ENCODE measurements at places on chromosomes 16 and 17.

DNA sequence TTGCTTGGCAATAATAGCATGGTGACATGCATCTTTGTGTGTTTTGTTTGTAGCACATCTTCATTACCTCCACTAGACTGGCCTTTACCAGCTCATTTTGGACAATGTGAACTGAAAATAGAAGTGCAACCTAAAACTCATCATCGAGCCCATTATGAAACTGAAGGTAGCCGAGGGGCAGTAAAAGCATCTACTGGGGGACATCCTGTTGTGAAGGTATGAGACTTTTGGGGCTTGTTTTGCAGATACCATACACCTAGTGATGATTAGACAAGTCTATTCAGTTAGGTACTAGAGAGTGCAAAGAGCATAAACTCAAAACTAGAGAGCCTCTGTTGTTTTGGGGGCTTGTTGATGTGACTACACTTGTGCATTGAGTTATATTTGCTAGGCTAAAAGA is 41.2 kb downstream of the NFATC3 start:
- no peak for DNase-seq

GRCh38 chr17:43846963-43847371 is at the start of gene CD300LG:
TSS of gene CD300LG (plus strand) at chr17:43847176. CDS start at chr17:43847217, 41 bp downstream.
- no peak for DNase-seq

DNA sequence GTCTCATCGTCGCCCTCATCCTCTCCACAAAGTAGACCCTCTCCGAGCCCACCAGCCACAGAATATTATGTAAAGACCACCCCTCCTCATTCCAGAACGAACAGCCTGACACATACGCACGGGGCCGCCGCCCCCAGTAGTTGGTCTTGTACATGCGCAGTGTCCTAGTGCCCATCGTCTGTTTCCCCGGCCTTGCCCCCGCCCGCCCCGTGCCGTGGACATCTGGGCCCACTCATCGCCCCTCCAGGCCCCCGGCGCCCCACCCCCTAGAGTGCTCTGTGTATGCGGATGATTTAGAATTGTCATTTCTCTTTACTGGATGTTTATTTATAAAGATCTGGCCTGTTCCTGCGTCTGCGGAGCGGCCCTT is 475 bp upstream of the AMDHD2 start:
- DNase-seq = no peak

GRCh38 chr16:27566417-27566816 is 16.5 kb downstream of the KATNIP start:
- DNase-seq = no peak

DNA sequence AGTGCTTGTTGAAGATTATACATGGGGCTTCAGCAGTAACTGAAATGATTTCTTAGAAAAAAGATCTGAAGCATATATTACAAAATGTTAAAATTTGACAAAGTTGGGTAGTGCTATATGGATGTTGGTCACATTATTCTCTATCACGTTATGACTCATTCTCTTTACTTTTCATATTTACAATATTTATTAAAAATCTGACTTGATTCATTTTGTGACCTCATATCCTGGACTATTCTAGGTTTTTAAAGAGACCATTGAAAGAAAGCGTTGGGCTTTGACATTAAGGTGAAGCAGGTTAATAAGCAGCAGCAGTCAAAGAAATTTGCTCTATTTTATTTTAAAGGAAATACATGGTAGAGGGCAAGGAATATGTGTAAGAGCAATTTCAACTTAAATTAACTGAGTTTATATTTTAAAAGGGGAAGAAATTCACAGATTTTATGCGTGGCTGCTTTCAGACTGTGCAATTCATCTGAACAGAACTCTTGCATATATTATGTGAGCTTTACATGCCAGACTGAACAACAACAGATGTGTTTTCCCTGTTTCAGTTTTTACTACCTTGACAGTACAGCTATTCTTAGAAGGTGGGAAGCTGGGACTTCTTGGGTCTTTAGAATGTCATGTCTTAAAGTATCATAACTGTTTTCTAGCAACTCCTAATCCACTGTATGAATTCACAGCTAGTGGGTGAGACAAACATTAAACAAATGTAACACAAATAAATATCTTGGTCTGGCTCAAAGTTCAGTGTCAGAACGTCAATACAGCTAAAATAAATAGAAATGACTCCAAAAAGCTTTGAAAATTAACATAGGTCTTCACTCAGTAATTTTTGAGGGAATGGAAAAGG is 10.4 kb upstream of the FAM20A start:
- DNase-seq = no peak

DNA sequence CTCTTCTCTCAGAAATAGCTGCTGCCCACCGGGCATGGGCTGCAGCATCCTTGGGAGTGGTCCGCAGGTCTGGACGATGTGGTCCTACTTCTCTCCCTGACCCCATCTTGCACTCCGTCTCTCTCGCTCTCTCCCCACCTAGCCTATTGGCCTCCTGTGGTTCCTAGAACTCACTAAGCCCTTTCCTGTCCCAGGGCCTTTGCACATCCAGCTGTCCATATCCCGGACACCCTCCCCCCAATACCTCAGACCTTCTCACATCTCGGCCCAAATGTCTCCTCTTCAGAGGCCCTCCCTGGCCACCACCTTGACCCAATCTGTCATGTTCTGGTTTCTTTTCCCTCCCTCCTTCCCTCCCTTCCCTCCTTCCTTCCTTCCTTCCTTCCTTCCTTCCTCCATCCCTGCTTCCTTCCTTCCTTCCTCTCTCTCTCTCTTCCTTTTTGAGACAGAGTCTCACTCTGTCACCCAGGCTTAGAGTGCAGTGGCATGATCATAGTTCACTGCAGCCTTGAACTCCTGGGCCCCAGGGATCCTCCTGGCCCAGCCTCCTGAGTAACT is 4.5 kb downstream of the SLC4A1 start:
- no peak for DNase-seq

DNA sequence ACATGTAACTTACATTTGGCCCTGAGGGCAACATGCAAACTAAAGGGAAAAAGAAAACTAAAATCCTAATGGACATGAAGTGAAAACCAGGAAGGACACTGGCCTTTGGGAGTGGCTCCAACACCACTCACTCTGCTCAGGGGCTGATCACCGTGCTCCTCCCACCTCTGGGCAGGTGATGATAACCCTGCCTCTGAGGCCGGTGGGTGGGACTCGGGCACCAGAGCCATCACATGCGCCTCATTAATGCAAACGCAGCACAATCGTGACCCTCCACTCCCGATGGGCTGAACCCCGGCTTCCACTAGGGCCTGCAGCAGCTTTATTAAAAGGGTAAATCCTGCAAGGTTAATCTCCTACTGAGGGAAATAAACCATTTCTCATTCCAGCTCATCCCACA is 4.7 kb downstream of the KLHDC4 start:
- no peak for DNase-seq

GRCh38 chr16:27066668-27067537 is at the start of gene C16orf82:
TSS of gene C16orf82 (plus strand) at chr16:27066927.
- no peak for DNase-seq

DNA sequence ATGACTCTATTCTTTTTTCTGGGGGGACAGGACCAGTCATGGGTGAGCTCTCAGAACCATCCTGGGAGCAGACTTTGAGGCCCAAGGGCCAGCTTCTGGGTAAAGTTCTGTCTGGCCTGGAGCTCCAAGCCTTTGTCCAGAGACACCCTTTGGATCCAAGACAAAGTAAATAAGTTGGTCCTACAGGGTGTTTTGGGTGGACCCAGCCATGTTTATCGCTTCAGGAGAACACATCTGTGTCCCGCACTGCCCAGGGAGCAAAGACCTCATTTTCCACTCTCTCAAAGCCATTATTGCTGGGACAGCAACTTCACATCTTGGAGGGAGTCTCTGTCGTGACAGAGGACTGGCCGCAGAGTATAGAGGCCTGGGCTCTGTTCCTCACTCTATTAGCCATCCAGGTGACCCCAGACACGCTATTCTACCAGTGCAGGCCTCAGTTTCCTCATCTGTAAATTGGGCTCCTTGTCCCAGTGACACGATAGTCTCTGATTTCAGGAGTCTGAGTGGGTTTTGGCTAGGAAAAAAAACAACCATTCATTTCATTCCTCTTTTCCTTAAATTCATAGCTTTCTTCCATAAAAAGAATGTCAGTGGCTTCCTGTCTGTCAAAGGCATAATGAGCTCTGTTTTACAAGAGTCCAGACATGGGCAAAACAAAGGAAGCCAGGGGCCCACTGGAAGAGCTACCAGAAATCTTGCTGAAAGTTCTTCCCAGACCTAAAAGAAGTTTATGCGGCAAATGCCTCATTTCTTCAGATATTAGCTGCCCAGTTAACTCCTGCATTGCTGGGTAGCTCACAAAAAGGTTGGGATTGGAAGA is 62.4 kb downstream of the PECAM1 start:
- no peak for DNase-seq

GRCh38 chr16:24875466-24875865 is 29.7 kb downstream of the SLC5A11 start:
- no peak for DNase-seq

DNA sequence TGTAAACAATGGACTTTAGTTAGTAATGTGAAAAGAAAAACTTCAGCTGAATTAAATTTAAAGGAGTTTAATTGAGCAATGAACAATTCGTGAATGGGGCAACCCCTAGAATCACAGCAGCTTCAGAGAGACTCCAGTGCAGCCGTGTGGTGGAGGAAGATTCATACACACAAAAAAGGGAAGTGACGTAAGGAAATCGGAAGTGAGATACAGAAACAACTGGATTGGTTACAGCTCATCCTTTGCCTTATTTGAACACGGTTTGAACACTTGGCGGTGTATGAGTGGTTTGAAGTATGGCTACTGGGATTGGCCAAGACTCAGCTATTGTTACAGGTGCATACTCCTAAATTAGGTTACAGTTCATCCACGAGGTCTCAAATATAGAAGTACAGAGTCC is 460.4 kb upstream of the ASIC2 start:
- no peak for DNase-seq
